Muscle of arm (tissue), 14 donors: ENCODE measurements at places on chromosomes 3 and 15.
A peak's percentile ranks its signal among the peaks of the same experiment; 100 is the strongest.

- no peak for DNase-seq
These were observed 18.3 kb downstream of the NMNAT3 start for GRCh38 chr3:139659511-139659910.

DNA sequence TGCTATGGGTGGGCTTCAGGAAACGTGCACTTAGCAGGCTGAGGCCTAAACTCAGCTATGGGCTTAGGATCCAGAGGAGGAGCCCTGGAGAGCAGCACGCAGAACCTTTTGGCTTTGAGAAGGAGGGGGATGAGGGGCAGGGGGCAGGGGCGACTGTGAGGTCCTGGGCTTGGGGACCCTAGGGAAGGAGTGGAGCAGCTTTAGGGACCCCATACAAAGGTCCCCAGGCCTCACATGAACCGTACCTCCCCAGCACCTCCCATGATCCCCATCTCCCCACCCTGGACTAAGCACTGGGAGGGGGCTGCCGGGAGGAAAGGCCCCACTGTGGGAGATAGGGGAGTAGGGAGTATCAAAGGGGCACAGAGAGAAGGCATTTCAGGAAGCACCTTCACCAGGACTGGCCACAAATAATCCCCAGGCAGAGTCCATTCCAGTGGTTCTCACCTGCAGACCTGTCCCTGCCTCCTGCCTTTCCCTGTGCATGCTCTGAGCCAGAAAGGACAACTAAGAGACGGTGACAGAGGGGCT lies 62.0 kb upstream of the KLF13 start:
- DNase-seq = no peak

GRCh38 chr3:115588201-115589115 lies 34.9 kb upstream of the GAP43 start:
- peak; percentile 30 for DNase-seq

GRCh38 chr15:40906991-40907802 lies 12.9 kb downstream of the VPS18 start:
- no peak for DNase-seq

GRCh38 chr3:172876297-172876696 lies 125.8 kb downstream of the ECT2 start:
- DNase-seq = no peak

DNA sequence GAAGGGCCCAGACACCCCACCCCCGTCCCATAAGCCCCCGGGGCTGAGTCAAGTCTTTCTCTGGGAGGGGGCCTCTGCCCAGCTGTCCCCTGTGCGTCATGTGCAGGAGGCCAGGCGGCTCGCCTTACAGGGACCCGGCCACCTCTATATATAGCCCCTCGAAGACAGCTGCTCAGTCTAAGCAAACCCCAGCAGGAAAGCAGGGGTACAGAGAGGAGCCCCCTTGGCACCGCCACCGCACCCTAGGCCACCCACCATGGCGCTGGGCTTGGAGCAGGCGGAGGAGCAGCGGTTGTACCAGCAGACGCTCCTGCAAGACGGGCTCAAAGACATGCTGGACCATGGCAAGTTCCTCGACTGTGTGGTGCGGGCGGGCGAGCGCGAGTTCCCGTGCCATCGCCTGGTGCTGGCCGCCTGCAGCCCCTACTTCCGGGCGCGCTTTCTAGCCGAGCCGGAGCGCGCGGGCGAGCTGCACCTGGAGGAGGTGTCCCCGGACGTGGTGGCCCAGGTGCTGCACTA lies at the start of gene KLHL40:
TSS of gene KLHL40 (plus strand) at position 175 of the 519 bp plus-strand sequence. CDS start at position 257, 82 bp downstream.
- no peak for DNase-seq

DNA sequence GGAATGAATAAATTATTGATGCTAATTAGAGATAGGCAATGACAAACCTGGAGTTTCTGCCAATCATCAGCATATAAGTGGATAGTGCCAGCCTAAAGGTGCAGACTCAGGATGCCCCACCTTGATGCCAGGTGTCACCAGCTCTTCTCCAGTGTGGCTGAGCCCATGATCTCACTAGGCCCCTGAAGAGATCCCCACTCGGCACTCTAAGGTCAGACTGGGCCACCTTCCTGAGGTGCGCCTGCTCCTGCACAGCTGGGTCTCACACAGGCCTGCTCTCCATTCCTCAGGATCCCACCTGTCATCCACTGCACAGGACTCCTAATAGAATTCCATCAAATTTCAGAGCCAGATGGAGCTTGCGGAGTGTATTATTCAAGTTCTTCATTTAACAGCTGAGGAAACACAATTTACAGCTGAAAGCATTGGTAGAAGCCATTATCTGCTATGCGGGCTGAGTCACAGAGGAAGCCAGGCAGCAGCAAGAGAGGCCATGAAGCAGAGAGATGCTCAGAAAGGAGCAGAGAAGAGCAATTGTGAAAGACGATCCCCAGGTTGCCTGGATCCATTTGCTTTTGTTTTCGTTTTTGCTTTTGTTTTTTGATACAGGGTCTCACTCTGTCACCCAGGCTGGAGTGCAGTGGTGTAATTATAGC lies 25.1 kb upstream of the FSTL1 start:
- DNase-seq = no peak

GRCh38 chr3:12351145-12351544 lies 62.3 kb downstream of the PPARG start:
- DNase-seq = no peak

GRCh38 chr3:63807961-63808565 lies 11.0 kb upstream of the C3orf49 start:
- DNase-seq = no peak

GRCh38 chr15:25787855-25788520 lies 75.1 kb downstream of the ATP10A start:
- DNase-seq = no peak

DNA sequence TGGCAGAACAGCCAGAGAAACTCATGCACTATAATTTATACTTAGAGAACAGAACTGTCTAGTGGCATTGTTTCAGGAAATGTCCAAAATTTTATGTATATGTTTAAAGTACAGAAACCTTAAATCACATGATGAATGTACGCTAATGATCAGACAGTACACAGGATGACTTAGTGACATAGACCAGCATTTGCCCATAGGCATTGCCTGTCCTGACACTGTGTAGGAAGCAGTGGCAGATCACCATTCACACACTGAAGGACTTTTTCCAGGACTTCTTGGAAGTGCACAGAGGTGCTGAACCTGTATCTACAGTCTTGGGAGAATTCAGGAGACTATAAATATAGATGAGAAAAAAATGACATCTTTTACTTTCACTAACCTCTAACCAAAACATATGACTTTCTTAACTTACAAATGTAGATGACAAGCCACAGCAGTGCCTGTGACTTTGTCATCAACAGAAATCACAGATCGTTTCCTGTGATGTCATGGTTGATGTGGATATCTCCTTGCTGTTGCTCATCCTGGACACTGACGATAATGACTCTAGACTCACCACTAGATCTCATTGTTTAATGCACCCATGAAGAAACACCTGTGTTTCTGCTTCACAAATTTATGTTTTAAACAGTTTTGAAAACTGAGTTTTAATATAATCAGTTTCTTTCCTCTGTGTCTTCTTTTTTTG lies 183.2 kb downstream of the CACNA2D3 start:
- no peak for DNase-seq

- no peak for DNase-seq
These were observed 12.2 kb downstream of the RBSN start for GRCh38 chr3:15086699-15087098.
